PC-9 (cell line): ENCODE measurements at places on chromosomes 1 and 21.

- DNase-seq = peak; percentile 5
Observed at GRCh38 chr1:154765970-154766369, 104.1 kb downstream of the KCNN3 start.

DNA sequence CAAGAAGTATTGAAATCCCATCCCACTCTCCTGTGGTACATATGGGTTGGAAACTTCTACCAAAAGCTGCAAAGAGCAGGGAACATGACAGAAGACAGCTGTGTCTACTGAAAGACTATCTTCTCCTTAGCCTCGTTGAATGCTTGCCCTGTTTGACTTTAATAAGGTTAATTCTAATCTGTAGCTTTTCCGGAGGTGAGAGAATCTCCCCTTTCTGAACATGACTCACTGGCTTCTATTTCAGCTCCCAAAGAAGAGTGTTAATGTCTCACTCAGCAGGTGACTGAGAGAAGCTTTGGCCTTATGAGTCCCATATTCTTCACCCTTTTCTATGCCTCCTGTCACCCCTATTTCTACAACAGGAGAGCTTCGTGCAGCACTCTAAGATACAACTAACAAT, 88.3 kb downstream of the HHIPL2 start:
- DNase-seq = no peak

DNA sequence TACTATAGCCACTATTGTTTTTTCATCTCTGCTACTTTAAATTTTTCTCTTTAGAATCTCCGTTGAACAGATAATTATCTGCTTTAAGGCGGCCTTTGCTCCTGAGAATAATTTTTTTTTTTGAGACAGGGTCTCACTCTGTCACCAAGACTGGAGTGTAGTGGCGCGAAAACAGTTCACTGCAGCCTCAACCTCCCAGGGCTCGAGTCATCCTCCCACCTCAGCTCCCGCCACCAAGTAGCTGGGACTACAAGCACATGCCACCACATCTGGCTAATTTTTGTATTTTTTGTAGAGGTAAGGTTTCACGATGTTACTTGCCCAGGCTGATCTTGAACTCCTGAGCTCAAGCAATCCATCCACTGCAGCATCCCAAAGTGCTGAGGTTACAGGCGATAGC, 28.6 kb downstream of the TRIT1 start:
- no peak for DNase-seq

- DNase-seq = no peak
Observed at GRCh38 chr1:222940095-222940494, 125.3 kb downstream of the DISP1 start.

GRCh38 chr1:204319027-204319426, 40.7 kb downstream of the PLEKHA6 start:
- no peak for DNase-seq

DNA sequence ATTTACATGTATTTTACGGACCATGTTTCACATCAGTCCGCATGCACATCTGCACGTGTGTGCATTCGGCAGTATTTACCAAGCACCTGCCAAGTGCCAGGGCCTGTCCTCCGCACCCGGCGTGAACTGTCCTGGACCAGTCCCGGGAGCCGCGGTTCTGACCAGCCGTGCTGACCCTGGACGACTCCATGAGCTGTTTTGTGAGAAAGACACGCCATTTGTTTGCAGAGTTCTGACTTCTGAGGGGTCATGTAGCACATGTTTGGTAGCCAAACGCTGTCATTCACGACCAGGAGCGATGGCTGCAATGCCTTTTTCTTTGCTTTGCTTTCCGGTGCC, 3.3 kb upstream of the OLIG2 start:
- DNase-seq = no peak

GRCh38 chr1:1331068-1331965, at the start of gene TAS1R3:
TAS1R3 (plus strand) TSS chr1:1331280; CDS start chr1:1331346, 66 bp downstream.
- DNase-seq = peak; percentile 69

GRCh38 chr1:32352831-32353383, 9.4 kb downstream of the FAM229A start:
- no peak for DNase-seq

GRCh38 chr1:29575826-29576225, 339.5 kb downstream of the PTPRU start:
- no peak for DNase-seq

DNA sequence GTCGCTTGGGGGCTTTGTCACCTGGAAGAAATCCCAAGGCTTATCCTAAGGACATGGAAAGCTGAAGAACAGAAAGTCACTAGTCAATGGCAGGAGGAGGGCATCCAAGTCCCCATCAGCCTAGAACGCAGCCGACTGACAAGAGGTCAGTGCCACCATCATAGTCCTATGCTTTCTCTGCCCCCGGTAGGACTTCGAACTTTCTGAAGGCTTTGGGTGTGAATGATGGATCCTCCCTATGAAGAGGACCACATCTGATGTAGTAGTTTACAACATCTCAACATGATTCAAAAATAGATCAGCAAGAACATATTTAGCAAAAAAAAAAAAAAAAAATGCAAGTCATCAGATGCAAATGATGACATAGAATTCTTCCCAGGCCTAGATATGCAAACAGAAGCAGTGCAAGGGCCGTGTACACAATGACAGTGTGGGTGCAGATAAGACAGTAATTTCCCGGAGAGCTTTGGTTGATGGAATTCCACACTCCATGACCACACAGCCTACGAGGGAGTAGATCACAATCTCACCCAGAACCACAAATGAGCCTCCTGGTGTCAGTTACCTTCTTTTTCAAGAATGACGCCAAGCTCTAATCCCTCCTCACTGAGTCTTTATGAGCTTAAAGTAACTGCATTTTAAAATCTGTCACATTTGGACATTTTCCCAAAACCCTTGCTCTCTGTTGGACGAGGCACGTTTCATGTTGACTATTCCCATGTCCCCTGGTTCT, 88.2 kb downstream of the PSMG1 start:
- DNase-seq = peak; percentile 72

- DNase-seq = no peak
Observed at GRCh38 chr1:10237157-10237539, 26.8 kb downstream of the KIF1B start.

DNA sequence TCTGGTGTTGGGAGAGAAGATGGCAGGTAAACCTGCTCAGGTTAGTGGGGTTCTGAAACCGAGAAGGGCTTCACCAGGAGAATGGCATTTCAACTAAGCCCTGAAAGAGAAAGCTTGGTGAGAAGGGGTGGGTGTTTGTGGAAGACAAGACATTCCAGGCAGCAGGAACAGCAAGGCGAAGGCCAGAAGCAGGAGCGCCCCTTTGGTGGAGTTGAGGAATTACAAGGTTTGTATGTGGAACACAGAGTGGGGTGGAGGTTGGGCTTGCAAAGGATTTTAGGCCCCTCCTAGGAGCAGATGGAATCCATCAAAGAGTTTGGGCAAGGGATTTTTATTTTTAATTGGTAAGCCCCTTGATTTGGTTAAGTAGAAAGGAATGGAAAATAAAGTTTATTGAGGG, 24.8 kb upstream of the ELOA start:
- peak; percentile 22 for DNase-seq

DNA sequence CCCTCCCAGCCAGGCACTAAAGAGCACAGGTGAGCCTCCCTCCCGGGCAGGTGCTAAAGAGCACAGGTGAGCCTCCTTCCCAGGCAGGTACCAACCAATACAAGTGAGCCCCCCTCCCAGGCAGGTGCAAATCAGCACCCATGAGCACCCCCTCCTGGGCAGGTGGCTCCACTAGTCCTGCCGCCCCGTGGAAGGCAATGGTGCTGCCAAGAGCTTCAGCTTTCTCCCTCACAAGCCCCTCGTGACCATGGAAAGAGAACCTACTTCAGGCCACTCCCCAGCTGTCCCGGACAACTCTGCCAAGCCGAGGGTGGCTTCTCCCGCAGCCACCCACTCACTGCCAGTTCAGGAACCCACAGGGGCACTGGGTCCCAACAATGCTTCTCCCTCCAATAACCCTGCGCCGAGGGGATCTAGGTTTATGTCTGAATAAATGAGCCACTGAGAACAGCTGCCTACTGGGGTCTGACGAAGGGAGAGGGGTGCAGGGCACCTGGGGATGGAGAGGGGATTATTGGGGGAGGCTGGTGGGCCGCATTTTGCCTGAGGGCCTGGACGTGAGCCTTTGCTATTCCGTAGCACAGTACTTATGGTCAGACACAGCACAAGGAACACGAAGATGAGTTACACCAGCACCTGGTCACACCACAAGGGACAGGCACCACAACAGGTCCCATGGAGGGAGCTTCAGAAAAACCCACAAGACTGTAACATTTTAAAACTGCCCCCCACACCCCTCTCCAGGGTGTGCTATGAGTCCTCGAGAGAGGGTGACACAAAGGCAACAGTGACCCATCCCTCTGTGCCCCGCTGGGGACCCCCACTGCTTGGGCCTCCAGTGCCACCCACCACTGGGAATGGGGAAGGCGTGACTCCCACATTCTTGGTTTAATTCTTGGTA, 46.3 kb downstream of the PRDM15 start:
- DNase-seq = no peak

- DNase-seq = no peak
Observed at GRCh38 chr1:30234091-30234490, 489.3 kb downstream of the MATN1 start.

DNA sequence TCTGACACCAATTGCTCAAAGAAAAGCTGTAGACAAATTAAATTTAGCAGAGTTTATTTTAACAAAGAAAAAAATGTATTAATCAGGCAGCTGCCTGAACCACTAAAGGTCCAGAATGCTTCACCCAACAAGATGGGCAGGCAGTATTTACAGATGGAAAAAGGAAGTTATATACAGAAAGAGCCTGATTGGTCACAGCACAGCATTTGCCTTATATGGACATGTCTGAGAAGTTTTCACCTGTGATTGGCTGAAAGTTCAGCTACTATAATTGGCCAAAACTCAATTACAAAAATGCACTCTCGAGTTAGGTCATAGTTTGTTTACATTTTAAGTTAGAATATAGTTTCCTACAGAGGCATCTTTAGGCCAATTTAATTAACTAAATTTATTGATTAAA, 15.1 kb upstream of the FMO1 start:
- DNase-seq = no peak

DNA sequence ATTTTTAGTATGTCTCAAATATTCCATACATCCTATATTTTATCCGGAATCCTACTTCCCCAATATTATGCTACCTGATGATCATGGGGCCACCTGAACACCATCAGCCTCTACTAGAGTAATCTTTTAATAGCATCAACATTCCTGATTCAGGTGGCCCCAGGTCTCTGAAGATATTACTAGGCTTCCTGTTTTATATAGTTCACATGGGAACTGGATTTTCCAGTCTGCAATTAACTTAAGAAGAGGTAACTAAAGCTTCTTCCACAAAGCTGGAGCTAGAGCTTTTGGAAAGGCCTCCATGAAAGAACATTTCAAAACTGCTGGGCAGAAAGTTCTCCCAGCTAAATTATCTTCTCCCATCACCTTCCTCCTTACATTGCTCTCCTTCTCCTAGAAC, 72.3 kb upstream of the ADAM30 start:
- DNase-seq = peak; percentile 59

DNA sequence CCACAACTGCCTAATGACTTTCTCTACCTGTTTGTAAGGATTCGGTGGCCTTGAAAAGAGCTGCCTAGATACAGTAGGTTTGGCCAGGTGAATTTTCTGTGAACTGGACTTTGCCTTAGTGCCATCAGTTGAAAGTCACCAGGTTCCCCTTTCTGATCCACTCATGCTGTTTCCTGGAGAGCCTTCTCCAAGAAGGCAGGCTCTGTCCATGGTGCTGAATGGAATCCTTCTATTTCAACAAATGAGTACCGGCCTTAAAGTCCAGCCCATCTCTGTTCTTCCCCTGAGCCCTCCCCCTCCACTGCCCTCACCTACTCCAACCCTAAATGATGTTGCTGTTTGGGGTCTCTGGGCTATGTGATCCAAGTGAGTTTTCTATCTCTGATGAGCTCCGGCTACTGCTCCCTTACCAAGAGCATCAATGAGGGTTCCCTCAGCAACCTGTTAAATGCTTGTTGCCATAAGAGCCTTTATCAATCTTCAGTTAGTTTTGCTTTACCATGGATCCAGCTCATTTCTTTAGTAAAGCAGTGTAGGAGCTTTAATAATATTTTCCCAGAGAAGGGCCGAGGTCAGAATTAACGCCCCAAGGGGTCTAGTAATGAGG, 500.4 kb downstream of the PTPRU start:
- DNase-seq = peak; percentile 35

DNA sequence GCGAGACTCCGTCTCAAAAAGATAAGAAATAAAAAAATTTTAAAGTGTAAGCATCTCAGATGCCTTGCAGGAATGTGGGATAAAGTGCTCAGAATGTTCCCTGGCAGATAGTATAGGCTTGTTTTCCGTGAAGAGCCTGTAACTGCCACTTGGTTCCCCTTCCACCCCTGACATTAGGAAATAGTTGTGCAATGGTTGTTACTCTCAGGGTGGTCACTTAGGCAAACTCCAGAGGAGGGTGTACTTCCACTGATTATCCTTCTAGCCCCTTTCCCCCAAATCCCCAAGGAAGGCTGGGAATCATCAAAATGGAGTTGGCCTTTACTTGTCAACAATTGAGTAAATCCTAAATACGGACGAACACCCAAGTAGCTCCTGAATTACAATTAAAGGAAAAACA, 10.4 kb downstream of the RPL11 start:
- no peak for DNase-seq

DNA sequence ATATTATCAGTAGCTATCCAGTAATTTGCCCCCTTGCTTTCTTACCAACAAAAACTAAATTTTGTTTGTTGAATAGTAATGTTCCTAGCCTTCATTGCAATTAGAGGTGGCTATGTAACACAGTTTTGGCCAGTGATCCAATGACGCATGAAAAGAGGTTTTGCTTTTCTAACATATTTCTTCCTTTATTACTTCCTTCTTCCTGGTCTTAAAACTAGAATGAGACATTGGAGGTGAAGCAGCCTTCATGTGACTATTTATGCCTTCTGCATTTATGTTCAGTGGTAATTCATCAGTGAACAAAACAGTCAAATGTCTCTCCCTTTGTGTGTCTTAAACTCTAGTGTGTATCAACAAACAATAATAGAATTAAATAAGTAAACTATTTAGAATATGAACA, 35.5 kb downstream of the LRIF1 start:
- no peak for DNase-seq

DNA sequence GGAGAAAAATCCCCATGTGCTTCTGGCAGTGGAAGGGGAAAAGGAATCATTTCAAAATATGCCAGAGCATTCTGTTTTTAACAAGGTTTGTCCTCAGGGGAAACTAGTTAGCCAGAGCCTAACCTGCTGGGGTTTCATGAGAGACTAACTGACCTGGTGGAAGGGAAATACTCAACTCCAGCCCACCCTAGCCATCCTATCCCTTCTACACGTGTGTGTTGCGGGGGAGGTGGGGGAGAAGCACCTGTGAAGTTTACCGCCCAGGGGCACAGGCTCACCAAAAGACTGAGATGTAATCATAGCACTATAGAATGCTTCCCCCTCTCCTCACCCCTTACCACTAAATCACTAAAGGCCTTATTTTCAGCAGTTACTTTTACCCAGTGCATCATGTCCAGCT, 139.5 kb downstream of the GRIK3 start:
- DNase-seq = no peak

GRCh38 chr1:99407018-99407417, 142.7 kb downstream of the PLPPR4 start:
- no peak for DNase-seq

DNA sequence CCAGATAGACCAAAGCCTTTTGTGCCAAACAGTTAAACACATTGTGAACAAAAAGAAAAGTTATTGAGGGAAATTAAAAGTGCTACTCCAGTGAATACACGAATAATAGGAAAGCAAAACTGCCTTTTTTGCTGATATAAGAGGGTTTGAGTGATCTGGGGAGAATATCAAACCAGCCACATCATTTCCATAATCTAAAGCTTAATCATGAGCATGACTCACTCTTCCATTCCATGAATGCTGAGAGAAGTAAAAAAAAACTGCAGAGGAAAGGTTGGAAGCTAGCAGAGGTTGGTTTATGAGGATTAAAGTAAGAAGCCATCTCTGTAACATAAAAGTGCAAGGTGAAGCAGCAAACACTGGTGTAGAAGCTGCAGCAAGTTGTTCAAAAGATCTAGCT, 350.6 kb upstream of the NCAM2 start:
- no peak for DNase-seq
